SK-N-MC (cell line): ENCODE measurements at places on chromosomes 16 and 17.
A peak's percentile ranks its signal among the peaks of the same experiment; 100 is the strongest.

- no peak for DNase-seq
These were observed 82.6 kb upstream of the CCL2 start for GRCh38 chr17:34172390-34172918.

- DNase-seq, result no peak
These were observed 147.4 kb downstream of the SEC14L1 start for GRCh38 chr17:77288115-77288619.

DNA sequence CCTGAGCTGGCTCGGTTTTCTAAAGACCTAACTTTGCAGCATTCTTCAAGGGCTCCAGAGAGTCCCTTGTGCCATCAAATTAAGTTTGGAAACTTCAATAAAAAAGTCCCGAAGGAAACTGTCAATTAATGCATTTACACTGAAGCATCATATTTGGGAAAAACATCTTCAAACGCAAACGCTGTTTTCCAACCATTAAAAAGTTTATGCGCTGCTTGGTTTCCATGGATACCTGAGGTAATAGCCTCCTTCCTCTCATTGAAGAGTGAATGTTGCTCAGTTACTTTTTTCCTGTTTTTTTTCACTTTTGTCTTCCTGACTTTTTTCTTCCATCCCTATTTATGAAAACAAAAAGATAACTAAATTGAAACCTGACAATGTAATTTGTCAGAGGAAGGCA lies 399.1 kb downstream of the MAF start:
- DNase-seq, result no peak

DNA sequence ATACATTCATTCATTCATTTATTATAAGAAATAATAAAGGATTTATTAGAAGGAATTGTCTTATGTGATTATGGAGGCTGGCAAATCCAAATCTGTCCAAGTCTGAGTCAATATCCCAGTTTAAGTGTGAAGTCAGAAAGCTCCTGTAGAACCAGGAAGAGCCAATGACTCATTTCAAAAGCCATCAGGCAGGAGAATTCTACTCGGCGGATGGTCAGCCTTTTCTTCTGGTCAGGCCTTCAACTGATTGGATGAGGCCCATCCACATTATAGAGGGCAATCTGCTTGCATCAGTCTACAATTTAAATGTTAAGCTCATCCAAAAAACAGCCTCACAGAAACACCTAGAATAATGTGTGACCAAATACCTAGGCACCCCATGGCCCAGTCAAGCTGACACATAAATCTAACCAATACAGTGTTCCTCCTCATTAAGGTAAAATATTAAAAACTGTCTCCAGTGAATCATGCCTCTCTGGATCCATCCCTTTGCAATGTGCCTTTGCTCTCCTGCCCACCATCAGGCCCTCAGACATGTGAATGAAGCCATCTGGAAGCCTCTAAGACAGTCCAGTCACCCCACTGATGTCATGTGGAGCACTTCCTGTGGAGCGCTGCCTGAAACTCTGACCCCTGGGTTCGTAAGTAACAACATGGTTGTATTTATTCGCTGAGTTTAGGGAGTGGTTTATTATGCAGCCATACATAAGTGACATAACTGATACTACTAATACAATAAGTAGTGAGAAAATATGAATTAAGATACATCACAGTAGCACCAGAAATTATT lies 69.2 kb upstream of the WSB1 start:
- no peak for DNase-seq

DNA sequence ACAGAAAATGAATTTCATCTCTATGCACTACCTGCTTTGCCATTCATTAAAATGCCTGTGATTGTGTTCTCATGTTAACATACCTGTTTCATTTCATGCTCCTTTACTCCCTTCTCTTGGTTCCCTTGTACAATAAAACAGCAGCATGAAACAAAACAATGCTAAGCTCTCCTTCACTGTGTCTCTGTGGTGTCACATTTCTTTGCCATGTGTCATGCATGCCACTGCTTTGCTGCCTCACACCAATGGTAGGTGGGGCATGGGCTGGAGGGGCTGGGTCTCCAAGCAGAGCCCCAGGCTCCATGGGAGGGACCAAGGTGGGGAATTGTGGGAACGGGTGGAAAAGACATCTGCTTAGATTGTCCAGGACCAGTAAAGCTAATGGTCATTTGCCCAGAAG lies 83.6 kb downstream of the RGS9 start:
- no peak for DNase-seq

DNA sequence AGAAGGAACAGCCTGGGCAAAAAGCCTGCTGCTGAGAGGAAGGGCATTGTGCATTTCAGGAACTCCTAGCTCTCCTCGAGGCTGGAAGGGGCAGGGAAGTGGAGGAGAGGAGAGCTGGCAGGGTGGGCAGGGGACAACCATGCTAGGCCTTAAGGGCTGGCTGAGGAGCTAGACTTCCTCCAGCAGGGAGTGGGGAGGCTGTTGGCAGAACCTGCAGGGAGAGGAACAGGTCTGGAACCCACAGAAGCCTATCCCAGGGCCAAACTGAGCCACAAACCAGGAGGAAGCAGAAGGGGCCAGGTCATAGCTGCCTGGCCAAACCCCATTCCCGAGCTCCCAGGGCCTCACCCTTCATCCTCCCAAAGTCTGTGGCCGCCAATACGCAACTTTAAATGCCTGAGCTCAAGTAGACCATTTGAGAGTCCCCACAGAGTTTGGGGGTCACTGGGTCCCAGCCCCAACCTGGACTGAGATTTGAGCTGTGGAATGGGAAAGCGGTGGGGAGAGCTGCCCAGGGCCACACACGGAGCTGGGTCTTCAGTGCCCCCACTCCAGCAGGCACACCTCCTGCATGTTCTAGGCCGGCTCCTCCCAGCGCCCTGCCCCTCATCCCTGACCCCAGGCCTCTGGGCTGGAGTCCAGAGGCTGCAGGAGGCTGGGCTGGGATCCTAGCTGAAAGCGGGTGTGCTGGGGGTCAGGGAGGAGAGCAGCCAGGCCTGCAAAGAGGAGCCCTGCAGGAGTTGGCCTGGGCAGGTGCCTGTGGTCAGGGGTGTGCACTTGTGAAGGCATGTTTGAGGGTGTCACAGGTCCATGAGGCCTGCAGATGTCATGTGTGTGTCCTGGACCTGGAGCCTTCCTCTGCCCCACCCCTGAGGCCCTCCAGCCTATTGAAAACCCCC lies 4.5 kb downstream of the CDH5 start:
- no peak for DNase-seq

DNA sequence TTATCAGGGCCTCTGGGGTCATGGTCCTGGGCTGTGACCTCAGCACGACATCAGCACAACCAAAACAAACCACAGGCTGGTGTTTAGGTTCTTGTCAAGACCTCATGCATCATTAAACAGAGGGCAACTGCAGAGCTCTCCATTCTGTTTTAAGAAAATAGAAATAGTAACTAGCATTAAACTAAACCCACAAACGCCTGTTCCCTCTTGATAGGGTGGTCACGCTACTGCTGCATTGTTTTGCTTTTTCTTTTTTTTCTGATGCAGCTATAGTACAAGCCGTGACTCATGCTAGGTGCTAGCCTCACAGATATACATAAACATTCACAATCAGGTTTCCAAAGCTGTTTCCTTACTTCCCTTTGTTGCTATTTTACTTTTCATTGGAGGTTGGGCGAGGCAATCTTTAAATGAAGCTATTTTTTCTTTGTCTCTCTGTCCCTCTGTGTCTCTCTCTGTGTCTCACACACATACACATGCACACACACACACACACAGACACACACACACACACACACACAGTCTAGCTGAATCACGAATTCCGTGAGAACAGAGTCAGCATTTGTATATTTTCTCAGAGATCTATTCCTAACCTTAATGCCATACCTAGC lies 310.3 kb downstream of the CDH13 start:
- no peak for DNase-seq

DNA sequence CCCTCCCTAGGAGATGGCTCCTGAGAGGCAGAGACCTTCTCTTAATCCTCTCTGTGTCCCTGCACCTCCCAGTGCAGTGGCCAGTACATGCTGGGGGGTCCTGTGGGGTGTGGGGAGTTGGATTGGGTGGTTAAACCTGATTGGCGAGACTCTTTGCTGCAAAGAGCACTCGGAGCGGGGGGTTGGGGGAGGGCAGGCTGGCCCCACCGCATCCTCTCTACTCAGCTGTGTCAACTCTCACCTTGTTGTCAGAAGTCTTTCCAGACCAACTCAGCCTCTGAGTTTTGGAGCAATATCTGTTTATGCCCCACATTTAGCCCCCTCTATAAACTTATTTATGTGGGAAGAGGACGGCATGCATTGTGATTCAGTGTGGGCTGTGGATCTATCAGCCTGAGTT lies 40.0 kb downstream of the SMARCE1 start:
- DNase-seq, result no peak

GRCh38 chr16:72620348-72620747 lies 427.6 kb downstream of the ZFHX3 start:
- no peak for DNase-seq

GRCh38 chr17:38403491-38403890 lies 24.8 kb upstream of the ARHGAP23 start:
- DNase-seq, result no peak

GRCh38 chr17:82249896-82250581 lies 21.2 kb downstream of the SLC16A3 start:
- DNase-seq, result no peak

DNA sequence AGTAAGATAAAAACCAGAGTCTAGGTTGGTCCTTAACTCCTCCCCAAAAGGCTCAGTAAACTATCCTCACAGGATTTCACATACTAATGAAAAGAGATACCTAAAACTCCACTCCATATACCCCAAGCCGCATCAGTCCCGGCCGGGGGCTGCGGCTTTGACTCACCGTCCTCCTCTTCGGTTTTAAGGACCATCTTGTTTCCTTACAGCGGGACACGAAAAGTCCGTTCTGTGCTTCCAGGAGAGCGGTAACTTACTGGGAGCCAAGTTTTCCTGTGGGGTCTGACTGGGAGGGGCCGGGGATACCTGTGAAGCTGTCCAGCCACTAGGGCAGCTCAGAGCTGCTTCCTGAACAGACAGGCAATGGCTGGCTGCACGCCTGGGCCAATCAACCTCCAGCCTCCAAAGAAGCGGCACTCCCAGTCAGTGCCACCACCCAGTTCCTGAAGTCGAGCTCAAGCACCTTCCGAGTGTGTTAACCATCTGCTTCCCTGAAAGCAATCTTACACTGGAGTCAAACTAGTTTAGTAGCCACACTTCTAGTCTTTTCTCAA lies 45.5 kb downstream of the CYTH1 start:
- DNase-seq, result no peak

DNA sequence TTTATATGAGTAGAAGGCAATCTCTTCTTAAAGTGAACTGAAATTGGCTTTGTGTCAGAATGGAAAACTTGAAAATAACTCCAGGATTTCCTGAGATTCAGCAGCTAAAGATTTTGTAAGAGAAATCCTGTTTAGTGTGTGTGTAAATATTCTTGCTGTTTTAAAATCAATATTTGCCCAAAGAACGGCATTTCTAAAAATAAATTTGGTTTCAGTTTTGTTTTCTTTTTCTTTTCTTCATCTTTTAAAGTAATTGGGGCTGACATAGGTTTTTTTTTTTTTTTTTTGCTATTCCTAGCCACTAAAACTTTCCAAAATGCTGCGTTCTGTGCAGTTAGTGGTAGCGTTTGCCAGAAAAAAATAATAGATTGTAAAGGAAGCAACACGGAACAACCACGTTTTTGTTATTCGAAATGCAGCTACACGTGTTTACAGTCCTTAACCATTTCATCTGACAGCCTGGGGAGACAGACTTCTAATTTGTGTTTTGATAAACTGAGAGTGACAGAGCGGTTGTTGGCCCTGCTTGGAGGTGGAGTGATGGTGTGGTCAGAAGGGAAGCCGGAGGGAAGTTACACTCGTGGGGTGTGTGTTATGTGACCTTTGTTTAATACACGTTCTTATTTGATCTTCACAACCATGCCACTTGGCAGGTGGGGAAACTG lies 21.6 kb upstream of the SMPD3 start:
- DNase-seq, result no peak

DNA sequence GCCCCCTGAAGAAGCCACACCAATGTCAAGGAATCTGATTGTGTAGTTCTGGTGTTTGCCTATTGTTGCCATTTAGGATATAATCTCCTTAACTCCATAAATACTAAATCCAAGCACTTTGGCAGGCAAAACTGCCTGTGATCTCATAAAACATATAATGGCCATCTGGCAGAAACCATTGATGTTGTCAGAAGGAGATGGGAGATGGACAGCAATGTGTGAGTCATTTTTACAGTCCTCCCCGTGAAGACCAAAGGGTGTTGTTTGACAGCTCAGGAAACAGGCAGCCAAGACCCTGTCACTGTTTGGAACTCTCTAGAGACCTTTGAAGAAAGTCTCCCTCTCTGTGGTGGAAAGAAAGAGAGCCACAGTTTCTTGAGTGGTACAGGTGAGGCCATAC lies 454.1 kb downstream of the HS3ST3B1 start:
- DNase-seq, result no peak

DNA sequence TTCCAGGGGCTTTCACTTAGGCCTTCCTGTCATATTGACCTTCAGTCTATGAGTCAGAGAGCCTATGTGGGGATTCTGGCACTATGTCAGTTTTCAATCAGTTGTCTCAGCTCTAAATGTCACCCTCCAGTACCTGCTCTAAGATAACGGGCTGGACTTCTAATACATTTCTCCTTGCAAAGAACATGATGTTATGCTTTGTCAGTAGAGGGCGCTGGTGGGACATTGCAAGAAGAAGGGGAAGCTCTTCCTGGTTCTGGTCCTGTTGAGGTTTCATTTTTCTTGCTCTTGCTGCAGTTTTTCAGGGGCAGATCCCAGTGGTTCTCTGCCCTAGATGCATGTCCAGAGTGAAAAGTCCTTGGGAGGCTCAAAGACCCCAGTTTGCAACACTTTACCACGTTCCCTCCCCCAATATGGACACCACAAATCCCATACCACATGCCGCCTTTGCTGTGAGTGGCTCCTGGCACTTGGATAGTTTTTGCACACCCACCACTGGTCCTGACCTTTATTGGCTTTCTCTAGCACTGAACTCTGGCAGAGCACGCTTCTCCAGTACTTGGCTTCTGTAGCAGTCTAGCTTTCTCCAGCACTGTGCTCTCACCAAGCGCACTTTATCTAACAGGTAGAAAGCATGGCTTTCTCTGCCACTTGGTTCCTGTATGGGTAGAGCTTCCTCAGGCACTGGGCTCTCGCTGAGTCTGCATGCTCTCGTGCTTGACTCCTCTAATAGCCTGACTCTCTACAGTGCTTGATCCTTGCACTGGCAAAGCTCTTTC lies 49.0 kb downstream of the BCL7C start:
- DNase-seq, result peak; percentile 78

DNA sequence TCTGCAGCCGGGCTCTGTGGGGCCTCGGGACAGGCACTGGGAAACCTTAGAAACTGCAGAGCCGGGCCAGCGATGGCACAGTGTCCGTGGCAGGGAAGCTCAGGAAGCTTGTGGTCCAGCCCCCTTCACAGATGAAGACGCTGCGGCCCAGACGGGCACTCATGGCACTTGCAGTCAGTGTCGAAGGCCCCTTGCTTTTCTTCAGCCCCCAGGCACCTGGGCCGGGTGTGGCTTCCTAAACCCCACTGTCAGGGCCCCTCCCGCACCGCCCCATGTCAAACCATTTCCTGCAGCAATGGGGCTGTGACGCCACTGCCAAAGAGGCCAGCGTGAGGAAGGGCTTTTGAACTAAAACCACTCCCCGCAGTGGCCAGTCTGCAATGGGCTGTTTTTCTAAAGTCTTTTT lies 164.0 kb downstream of the LAT start:
- no peak for DNase-seq

GRCh38 chr16:1620391-1620790 lies 8.2 kb downstream of the CRAMP1 start:
- no peak for DNase-seq

- DNase-seq, result no peak
These were observed 826 bp upstream of the TLCD1 start for GRCh38 chr17:28726627-28727491.

- no peak for DNase-seq
These were observed 1494.7 kb downstream of the CDH8 start for GRCh38 chr16:60541535-60541934.
